ENCODE measurements at places on chromosomes 7 and 10.

DNA sequence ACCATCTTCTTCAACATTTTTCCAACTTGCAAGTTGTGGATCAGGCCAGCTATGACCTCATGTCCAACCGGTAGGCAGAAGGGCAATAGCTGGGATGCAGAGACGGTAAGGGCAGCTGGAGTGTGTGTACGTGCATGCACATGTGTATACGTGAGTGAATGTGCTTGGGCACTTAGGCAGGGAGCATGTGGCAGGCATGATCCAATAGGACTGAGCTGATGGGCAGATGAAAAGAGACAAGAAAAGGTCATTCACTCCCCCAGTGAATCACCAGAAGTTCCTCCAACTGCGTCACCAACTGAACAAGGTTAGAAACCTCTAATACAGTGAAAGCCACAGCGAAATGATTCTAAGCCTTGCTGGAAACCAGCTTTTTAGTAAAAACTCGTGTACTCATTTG, 176.1 kb downstream of the FGFR2 start:
- DNase-seq: no peak

DNA sequence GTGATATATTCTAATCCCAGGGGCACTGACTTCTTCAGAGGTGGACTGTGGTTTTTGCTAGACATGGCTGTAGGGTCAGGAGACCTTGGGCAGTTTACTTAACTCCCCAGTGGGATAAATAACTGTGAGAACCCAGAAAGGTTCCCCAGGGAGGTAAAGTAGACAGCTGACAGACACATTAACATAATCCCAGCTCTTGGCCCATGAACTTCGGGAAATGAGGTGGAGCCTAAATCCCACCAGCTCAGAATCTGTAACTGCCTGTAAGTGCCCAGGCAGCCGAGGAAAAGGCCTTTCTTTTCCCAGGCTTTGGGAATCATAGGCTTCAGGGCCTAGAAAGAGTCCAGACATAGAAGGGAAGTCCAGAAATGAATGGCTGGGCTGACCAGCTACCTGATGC, 106.0 kb downstream of the LRRC18 start:
- DNase-seq: no peak

- DNase-seq: no peak
Measured at GRCh38 chr7:45082031-45082830, 6.5 kb downstream of the NACAD start.

- no peak for DNase-seq
Measured at GRCh38 chr7:40311307-40311706, 176.5 kb downstream of the SUGCT start.

DNA sequence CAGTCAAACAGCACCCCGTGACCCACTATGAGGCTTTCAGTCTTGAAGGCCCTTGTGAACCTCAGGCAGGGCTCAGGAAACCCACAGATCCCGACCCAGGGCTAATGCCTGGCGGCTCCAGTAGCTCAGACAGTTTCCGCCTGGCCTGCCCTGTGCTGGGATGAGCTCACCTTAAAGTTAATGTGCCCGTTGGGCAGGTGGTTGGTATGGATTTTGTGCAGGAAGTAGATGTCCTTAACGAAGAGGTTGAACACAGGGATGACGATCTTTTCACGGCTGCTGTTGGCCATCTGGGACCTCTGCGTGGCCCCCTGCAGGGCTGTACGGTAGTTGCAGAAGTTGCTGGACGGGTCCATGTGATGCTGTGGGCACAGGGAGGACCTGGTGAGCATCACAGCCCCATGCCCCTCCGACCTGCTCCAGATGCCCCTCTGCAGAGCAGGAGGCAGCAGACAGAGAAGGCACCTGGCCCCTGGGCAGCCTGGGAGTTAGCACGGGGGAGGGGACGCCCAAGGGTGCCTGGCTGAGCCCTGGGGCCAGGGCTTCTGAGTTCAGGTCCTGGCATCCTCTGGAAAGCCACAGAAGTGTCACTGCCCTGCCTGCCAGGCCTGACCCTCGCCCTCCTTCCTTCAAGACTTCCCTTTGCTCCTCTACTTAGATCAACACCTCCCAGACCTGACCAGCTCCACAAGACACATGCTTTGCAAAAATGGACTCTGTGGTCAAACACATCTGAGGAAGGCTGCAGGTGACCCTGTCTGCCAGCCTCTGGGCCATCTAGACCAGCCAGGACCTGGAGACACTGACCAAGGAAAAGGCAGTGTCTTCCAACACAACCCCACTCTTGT, 59.8 kb downstream of the CSGALNACT2 start:
- no peak for DNase-seq

DNA sequence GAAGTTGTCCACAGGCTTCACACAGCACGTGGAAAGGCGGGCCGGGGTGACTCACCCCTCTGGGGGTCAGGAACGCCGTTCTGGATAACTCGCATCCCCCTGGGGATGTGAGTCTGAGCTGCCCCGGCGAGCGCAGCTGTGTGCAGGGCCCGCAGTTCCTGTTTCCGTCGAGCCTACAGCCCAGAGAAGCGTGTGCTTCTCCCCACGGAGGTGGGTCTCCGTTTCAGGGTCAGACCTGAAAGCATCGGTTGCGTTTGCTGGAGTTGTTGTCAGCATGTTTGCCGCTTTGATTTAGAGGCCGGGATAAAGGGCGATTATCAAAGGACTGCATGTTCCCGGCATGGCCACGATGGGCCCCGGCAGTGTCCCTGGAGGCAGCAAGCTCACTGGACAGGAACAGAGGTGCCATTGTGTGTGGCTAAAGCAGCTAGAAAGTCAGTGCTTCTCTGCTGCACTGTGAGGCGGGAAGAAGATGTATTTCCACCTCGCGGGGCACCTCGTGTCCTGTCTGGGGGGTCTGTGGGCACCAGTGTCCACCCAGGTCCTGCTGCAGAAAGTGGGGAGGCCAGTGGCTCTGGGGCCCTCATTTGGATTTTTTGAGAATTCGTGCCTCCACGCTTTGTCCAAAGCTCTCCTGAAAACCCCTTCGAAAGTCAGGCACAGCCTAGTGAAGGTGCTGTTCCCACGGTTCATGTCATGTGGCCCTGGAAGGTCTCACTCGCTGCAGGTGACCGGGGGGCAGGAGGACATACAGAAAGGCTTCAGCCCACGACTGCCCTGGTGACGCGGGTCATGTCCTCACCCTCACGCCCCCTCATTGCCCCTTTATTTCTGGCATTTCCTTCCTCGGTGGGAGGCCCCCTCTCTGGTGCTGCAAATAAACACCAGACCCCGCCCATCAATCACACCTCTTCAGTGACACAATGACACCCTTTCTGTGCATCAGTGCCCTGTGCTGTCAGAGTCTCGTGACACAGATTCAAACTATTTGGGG, 27.4 kb upstream of the GDI2 start:
- no peak for DNase-seq

DNA sequence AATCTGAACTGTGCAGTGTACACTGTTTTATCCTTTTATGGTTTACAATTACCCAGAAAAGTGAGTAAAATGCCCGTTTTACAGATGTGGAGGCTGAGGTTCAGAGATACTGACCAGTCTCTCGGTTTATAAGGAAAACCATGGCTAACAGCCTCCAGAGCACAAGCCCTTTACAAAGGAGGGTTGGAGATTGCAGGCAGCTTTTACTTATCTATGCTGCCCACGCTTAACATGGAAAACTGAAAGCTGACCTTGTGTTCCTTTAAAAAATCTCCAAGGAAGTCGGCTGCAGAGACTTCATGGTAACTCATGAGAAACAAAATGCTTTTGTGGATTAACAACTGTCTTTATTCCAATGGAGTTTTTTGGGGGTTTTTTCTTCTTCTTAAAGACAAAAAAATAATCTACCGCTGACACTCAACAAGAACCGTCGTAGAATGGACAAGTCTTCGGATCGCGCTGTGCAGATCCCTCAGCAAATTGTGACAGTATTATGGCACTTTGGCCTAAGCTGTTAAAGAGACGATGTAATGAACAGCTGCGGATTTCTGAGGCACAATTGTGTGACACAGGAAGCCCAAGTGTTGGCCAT, 654 bp upstream of the SLF2 start:
- no peak for DNase-seq

GRCh38 chr7:18623389-18623788, 127.8 kb downstream of the HDAC9 start:
- DNase-seq: no peak

GRCh38 chr7:31741852-31742251, 54.8 kb downstream of the PPP1R17 start:
- DNase-seq: no peak

- DNase-seq: no peak
Measured at GRCh38 chr7:45712057-45712689, 138.0 kb downstream of the ADCY1 start.

DNA sequence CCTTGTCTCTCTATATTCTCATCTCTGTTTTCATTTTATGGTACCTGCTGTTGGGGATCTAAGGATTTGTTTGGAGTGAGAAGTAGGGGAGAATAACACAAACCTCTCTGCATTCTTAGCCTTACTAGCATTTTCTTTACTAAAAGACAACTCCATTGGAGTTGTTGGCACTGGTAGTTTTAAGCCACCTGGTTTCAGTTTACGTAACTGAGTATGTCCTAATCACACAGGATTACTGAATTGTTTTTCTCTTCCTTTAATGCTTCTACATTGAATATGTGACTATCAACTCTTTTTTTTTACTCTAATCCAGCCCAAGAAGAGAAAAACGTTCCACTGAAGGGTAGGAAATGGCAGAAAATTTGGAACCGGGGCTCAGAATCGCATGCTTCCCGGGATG, 30.0 kb upstream of the TRIL start:
- no peak for DNase-seq

All from stimulated activated CD4-positive, alpha-beta T cell treated with anti-CD3 and anti-CD28 coated beads, Interleukin-12 subunit alpha, Interleukin-12 subunit beta, amount 100 ng/mL, for 24 hours (primary cell).